Foreskin fibroblast (primary cell): ENCODE measurements at places on chromosomes 7 and 10.

DNA sequence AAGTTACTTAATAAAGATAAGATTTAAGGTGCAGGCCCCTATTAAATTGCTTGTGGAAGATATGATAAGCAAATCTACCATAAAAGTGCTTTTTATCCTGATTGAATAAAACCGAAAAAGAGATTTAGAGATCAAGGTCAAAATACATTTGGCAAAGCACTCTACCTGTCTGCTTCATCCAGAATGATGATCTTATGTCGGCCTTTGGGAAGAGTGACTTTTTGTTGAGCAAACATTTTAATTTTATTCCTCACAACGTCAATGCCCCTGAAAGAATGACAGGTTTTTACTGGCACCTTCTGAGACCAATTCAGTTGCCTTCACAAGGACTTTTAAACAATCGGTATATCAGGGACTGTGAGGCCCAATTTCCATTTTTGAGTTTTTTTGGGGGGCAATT lies 7.7 kb downstream of the RFC2 start:
- DNase-seq, result no peak

- peak; percentile 34 for DNase-seq
Measured at GRCh38 chr7:35736725-35737124, 41.8 kb upstream of the HERPUD2 start.

DNA sequence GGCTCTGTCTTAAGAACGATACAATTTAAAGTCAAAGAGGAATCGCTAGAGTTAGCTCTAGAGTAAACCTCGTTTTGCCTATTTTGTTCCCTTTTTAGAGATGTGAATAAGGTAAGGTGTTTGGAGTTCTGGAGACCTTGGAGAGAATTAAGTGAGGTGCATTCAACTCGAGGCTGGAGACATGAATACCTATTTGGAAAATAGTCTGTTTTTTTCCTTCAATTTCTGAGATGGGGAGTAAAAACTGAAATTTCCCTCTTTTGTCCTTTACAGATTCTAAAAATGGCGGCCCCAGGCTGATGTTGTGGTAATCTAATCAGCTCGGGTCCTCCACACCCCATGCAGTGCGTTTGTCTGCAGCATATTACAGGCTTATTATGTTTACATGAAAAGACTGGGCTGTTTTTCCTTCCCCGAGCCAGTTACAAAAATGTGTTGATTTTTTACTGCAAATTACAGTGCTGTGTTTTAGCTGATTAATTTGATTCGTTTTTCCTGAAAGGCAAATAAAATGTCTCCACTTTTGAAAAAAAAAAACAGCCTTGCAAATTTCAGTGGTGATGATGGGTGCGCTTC lies 1.5 kb downstream of the KMT2E start:
- peak; percentile 44 for DNase-seq

DNA sequence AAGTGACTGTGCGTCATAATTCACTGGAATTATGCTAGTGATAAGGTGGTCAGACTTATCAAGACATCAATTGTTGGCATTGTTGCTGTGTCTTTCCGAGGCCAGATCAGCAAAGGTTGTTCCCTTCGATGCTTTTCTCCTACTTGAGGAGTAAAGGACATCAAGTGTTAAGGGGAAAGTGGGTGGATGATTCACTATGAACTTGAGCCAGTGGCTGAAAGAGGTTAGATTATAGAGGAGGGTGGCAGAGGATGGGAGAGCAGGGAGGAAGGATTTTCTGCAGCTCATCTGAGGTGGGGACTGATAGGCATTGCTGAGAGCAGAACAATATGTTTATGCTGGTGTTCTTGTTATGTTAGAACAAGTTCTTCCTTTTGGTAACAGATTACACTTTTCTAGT lies 131.4 kb upstream of the AGR3 start:
- DNase-seq, result no peak

DNA sequence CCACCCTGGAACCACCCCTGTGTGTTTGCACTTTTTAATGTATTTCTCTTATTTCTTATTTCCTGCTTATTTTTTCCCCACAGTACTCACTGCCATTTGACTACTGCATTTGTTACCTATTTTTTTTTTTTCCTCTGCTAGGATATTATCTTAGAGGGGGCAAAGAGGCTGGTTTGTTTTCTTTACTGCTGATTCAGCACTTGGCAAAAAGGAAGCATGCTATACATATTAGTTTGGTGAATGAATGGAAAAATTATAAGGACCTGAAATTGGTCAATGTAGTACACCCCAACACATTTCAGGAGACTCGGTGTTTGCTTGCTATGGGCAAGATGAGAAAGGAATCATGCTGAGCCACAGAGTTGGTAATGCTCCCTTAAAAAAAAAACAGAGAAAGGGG lies 193.5 kb downstream of the SORCS3 start:
- no peak for DNase-seq

GRCh38 chr7:144529269-144529926 lies 125.9 kb upstream of the NOBOX start:
- no peak for DNase-seq

- no peak for DNase-seq
Measured at GRCh38 chr10:98795467-98795866, 348.7 kb upstream of the HPS1 start.

DNA sequence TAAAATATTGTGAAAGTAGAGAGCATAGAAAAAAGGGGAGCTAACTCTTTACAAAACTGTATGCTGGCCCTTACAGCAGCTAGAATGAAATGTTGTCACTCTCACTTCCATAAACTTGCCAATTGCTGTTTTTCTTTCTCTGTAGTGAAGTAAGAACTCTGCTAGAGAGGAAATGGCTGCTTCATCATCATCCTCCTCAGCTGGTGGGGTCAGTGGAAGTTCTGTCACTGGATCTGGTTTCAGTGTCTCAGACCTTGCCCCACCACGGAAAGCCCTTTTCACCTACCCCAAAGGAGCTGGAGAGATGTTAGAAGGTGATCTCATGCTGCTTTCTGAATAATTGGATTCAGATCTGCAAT lies 7.6 kb upstream of the ASCC1 start:
- peak; percentile 31 for DNase-seq

DNA sequence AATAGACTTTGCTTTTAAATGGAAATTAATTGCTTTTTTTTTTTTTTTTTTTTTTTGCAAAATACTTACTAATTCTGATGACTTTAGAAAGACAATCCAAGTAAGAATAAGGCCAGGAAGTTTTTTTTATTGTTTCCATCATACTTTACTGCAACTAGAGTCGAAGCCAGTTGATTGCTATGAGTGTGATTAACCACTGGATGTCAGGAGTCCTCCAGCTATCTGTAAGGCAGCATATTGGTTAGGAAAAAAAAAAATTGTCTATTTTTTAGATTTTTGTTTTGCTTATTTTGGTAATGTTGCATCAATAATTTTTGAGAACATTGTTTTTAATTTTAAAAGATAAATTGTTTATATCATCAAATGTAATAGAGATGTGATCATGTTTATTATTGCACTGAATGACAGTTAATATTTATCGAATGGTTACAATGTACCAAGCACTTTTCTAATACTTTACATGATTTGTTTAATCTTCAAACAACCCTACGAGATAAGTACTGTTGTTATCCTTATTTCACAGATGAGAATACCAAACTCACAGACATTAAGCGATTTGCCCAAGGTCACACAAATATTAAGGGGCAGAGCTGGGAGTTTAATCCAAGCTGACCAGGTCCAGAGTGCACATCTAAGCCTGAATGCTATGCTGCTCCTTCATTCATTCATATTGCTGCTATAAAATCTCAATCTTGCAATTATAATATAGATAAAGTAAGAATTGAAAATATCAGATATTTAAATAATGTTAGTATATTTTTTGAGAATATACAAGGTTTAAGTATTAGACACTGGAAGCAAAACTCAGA lies 19.9 kb upstream of the LMOD2 start:
- peak; percentile 77 for DNase-seq

DNA sequence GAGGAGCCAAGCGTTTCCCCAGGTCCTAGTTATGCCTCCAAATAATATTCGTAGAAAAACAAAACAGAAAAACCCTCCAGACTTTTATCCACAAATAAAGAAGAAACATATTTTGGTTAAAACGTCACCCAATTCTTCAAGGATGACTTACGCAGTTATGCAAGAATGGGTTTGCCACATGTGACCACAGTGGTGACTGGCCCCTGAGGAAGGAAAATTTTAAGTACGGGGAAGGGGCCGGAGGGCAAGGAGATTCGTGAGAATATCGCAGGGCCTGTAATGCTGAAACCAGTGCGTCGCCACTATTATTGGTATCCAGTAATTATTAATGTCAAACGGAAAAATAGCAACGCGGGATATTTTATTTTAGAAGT lies 537 bp upstream of the MRPS24 start:
- peak; percentile 95 for DNase-seq

- peak; percentile 35 for DNase-seq
Measured at GRCh38 chr10:114611617-114612016, 46.5 kb downstream of the ABLIM1 start.

- DNase-seq, result peak; percentile 61
Measured at GRCh38 chr10:79424221-79425073, 21.0 kb downstream of the ZCCHC24 start.

GRCh38 chr10:89639326-89639725 lies 5.7 kb downstream of the PANK1 start:
- no peak for DNase-seq

DNA sequence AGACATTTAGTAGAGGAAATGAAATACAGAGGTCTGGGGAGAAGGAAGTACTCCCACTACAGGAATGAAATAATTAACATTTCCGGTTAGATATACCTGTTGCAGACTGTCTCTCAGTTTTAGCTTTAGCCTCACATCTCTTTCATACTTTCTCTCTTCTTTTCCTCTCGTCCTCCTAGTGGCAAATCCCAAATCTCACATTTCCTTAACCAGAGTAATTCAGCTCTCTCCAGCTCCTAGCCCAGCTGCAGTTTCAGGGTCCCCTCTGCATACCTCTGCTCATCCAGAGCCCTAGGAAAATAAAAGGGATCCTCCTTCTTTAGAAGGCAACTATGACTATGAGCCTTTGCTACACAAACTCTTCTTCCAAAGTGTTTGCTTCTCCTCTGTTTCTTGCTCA lies 643.2 kb downstream of the PHTF2 start:
- no peak for DNase-seq

DNA sequence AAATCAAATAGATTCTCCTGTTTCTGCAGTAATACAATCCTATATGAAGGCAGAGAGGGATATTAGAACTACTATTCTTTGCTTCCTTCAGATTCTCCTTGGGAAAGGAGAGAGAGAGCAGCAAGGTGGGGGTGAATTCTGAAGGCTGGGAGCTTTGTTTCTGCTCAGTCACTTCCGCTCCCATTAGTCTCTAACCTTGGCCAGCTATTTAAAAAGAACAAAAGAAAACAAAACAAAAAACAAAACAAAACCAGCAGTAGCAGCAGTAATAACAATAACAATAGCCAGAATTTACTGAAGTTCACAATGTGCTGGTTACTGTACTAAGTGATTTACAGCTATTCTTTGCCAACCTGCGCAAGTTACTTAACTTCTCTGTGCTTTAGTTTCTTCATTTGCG lies 9.9 kb downstream of the GPR85 start:
- DNase-seq, result no peak

DNA sequence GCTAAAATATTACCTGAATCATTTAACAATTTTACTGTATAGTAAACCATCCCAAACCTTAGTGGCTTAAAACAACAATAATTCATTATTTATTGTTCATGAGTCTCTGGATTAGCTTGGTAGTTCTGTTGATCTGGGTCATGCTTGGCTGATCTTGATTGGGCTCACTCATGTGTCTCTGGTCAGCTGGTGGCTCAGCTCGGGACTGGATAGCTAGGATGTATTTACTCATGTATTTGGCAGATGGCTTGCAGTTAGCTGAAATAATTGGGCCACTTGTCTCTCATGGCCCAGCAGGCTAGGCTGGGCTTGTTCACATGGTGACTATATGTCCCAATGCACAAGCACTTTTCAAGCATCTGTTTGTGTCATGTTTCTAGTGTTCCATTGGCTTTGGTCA lies 262.8 kb downstream of the BBS9 start:
- DNase-seq, result no peak

DNA sequence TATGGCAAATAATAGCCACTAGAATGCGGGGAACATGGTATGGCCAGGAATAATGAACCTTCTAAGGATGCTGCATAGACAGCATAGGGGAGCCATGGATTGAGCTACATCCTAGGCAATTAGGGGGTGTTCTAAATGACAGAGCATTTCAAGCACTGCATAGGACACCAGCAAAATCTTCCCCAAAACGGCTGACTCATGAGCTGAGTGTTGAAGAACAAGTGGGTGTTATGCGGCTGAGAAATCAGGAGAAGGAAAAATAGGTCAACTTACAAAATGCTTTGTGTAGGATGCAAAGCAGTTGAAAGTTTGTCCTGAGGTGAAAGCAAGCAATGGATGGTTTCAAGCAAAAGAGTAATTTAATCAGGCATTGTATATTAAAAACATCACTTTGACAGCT lies 1023.5 kb upstream of the C7orf33 start:
- no peak for DNase-seq

DNA sequence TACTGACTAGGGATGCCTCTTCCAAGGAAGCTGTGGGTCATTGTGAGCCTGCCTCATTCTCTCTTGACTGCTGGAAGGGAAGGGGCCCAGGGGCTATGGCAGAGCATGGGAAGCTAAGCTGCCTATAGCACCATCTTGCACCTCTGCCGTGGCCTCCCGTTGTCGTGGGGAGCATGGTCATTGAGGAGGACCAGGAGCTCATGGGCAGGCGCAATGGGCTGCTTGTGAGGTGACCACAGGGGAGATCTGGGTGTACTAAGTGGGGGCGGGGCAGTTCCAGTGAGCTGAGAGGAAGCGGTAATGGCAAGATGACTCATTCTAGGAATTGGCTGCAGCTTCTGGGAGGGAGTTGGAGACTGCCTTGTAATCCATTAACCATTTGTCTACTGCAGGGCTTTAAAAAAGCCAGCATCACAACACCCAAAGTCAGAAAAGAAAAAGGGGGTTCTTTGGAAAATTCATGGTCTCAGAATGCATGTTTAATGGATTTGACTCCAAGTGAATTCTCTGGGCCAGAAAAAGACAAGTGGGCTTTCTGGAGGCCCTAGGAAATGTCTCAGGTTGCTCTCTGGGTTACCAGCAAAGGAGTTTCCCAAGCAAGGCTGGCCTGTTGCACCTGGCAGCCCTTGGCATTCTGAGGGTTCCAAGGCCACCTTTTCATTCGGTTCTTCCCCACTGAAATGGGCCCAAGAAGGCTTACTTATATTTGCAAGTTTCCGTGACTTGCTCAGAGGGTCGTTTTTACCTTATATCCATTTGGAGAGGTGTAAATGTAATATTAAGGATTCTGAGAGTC lies 3.6 kb downstream of the DUSP5 start:
- peak; percentile 94 for DNase-seq

DNA sequence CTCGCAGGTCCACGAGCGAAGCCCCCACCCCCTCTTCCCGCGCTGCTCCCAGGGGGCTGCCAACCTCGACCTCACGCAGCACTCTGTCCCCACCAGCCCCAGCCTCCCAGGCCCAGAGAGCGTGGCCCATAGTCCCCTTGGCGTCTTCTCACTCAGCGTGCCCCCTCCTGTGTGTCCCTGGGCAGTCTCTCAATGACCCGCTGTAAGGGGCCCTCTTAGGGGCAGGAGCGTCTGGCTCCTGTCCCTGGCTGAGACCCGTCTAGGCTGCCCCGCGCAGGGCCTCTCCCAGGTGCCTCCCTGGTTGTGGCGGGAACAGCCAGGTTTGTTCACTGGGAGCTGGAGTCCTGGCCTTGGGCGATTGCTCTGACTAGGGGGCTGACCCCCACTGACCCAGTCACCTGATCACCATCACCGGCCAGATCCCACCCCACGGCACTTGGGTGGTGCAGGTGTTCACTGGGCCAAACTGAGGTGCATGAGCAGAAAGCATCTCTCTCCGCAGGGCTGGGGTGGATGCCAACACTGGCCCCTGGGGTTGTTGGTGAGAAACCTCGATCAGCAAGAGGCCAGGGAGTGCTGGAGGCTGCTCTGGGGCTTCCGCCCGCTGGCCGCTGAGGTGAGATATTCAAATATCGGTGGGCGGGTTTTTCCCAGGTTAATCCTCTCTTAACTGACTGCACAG lies 12.6 kb upstream of the WDFY4 start:
- DNase-seq, result no peak
